ENCODE measurements at places on chromosomes 4 and X.

GRCh38 chr4:55020131-55020530, 105.3 kb downstream of the KDR start:
- DNase-seq, result no peak

DNA sequence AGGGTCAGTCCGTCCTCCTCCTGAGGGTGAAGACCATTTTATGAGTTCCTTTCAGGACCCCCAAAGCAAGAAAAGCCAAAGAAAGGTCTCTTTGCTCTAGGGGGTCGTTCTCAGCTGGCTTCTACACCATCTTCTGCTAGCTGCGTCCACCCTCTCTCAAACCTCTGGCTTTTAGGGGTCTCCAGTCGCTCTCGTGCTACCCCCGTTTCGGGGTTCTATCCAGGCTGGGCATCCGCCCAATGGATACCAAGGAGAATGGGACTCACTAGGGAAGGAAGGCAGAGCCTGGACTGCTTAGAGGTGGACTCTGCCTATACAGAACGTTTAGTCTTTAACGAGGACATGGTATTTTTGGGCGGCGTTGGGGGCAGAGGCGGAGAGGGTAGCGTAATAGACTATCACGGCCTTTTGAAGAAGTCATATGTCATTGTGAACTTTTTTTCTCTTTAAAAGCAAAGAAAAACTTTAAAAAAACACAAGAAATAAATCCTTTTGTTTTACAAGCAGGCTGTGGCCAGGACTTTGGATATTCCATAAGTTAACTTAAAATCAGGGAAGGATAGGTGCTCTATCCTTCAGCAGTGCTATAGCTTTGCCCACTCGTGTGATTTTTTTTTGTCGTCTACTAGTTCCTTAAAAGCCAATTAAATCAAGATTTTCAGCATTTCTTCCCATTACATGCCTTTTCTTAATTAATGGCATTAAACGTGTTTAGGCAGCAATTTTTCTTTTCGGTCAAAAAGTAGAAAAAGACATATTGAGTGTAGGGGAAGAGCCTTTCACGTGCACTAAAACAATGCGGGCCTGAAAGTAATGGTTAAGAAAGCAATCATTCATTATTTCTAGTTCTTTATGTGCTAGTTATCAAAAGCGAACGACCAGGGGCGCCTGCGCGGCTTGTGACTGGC, 7.2 kb upstream of the PITX2 start:
- no peak for DNase-seq

GRCh38 chrX:23046443-23046842, 46.7 kb downstream of the DDX53 start:
- no peak for DNase-seq

- no peak for DNase-seq
Measured at GRCh38 chrX:13697455-13697854, 8.5 kb downstream of the RAB9A start.

DNA sequence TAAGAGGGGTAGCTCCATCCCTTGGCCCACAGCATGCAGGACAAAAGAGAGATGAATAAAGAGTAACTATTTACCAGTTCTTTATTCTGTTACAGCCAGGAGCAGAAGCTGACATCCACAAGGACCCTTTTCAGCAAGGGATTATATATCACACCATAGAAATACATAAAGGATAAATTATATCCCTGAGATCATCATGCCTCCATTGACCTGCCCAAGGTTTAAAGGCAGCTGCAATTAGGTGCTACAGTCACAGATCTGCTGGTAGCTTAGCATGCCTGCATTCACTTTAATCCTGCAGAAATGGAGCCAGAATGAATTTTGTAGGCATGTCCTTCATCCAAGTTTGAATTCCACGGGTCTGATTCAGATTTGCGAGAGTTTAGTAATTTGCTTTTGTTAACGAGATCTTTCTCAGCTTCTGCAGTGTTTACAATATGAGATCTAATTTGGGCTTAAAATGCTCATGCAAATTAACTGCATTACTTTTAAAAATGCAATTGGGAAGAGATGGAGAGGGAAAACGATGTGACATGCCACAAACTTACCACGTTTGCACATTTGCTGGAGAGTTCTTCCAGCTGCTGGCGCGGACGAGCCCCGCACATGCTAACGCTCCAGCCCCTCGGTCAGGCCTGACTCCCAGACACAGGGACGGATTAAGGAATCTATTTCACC, 327.0 kb upstream of the NOCT start:
- no peak for DNase-seq

DNA sequence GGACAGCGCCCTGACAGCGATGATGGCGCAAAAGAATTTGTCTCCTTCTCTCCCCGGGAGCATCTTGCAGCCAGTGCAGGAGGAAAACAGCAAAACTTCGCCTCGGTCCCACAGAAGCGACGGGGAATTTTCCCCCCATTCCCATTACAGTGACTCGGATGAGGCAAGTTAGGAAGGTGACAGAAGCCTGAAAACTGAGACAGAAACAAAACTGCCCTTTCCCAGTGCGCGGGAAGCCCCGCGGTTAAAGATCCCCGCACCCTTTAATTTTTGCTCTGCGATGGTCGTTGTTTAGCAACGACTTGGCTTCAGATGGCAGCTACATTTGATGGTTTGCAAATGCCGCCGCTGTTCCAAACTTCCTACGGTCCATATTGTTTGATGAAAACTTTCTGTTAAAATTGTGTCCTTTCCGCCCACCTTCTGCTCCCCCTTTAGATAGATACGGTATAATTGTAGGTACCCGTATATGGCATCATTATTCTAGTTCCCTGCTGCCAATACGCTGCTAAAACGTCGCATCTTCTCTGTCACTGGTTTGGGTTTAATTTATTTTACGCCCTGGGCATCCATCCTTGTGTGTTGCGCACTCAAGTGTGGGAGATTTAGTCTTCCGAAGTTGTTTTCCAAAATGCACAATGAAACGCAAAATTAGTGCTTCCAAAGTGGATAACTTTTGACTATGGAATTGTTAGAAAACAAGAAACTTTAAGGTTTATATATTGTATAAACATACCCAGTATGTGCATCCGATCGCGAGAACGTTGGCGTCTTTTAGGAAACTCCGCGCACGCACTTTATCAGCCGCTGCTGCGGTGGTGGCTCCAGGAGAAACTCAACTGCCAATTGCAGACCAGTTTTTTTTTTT, 1.5 kb downstream of the ATOH1 start:
- no peak for DNase-seq

DNA sequence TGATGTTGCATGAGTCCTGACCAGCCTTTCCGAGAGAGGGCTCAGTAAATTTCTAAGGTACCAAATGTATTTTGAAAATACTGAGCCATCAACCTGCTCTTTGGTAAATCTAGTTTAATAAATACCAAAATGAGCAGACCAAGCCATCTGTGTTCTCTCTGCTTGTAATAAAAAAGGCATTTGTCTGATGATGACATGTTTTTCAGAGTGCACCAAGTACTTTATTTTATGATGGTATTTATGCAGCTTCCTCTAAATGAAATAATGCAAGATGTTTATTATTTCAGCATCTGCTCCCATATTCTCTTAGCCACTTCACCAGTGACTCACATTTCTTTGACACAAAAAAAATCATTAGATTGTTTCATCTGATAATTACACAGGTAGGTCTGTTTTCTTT, 700.5 kb downstream of the TRIML1 start:
- DNase-seq, result no peak

GRCh38 chrX:63275127-63275526, 76.0 kb downstream of the SPIN4 start:
- no peak for DNase-seq

DNA sequence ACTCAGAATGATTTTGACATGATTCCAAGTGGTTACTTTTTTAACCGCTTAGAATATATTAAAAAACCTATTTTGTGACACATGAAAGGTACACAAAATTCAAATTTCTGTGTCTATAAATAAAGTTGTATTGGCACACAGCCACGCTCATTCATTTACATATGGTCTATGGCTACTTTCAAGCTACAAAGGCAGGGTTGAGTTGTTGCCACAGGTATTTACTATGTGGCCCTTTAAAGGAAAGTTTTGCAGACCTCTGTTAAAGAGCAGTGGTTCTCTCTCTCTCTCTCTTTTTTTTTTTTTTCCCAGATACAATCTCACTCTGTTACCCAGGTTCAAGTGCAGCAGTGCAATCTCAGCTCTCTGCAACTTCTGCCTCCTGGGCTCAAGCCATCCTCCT, 23.0 kb downstream of the GPM6B start:
- DNase-seq, result no peak

GRCh38 chr4:13540446-13541175, 3.7 kb downstream of the NKX3-2 start:
- no peak for DNase-seq

GRCh38 chr4:18847249-18847890, 825.8 kb upstream of the LCORL start:
- no peak for DNase-seq

DNA sequence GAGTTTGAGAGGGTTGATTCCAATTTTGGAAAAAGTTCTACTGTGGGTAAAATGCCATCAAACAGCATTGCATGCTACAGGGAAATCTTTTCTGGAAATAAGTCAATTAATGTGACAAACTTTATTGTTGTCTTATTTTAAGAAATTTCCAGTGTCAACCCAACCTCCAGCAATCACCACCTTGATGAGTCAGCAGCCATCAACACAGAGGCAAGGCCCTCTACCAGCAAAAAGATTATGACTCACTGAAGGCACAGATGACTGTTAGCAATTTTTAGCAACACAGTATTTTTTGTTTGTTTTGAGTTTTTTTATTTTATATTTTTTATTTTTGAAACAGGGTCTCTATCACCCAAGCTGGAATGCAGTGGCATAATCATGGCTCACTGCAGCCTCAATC, 165.4 kb upstream of the C1QTNF7 start:
- DNase-seq, result no peak

All from right renal pelvis (tissue), 4 donors.